Upper lobe of left lung (tissue), 6 donors: ENCODE measurements at places on chromosomes 11 and 22. TPM values are rescaled to one million over a fixed set of nuclear protein-coding genes. Genes with fewer than 3 reads are reported as not detected.

- no peaks in the 10 kb centered on the region for H3K27me3 ChIP-seq
- no peak overlapping the region for H3K27ac ChIP-seq
- H3K36me3 ChIP-seq = no peaks in the 10 kb centered on the region
- H3K4me1 ChIP-seq = no peaks in the 10 kb centered on the region
- H3K4me3 ChIP-seq = no peak overlapping the region
Observed at GRCh38 chr11:100329352-100329751, 357.7 kb upstream of the ARHGAP42 start.

DNA sequence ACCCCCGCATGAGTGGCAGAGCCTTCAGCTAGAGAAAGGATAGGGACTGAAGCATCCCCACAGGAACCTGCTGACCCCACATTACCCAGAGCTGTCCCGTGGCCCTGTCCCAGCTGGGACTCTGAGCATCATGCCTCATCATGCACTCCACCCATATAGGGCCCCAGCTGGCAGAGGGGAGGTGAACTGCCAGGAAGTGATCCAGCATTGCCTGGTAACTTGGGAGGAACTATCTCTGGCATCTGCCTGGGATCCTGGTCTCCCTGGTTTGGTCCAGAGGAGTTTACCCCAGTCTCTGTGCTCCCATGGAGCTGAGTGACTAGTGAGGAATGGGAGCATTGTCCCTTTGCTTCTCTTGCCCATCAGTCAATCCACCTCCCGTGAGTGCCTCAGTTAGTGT, 228.8 kb downstream of the GRIK4 start:
- no peak overlapping the region for H3K4me3 ChIP-seq
- DNase-seq = no peak
- H3K36me3 ChIP-seq = no peaks in the 10 kb centered on the region
- H3K27ac ChIP-seq = no peak overlapping the region
- no peaks in the 10 kb centered on the region for H3K27me3 ChIP-seq
- H3K4me1 ChIP-seq = no peaks in the 10 kb centered on the region

APOL5 gene
- total RNA-seq = not detected

DNA sequence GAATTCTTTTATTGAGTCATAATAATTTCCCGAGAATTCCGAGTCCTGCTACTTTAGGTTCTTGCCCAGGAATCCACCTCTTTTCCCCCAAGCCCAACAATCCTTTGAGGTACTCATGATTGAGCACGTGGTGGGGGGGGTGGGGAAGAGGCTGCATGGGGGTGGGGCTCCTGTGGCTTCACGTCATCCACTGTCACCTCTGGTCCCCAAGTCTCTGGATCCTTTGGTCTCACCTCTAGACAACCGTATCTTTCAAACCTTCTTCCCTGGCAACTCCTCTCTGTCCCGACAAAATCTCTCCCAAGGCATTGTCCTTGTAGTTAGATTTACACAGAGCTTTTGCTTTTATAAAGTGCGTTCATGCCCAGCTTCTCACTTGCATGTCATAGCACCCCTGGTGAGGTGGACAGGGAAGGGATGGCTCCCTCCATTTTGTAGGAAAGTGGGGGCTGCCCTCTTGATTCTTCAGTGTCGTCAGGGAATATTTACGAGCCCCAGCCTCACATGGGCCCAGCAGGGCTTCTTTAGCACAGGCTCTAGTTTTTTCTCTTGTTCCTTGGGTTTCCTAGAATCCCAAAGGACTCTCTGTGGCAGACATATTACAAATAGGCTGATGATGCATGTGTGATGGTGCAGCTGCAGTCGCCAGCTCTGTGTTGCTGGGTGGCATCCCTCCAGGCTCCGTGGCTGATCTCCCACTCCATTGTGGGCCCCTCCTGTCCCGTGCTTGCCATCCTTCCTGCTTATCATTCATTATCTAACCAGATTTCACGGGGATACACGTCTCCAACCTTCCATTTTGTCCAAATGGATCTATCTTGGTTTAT, 8.4 kb downstream of the UCP3 start:
- no peak overlapping the region for H3K27ac ChIP-seq
- H3K36me3 ChIP-seq = peaks cover 12% of the 10 kb centered on the region
- DNase-seq = no peak
- no peaks in the 10 kb centered on the region for H3K4me1 ChIP-seq
- H3K27me3 ChIP-seq = no peaks in the 10 kb centered on the region

CDON gene
- 4.0 TPM for total RNA-seq

CRACR2B gene
- total RNA-seq = 29.0 TPM

SEPTIN3 gene
- total RNA-seq = 1.3 TPM

- H3K4me3 ChIP-seq = no peak overlapping the region
- no peak for DNase-seq
- H3K27me3 ChIP-seq = no peaks in the 10 kb centered on the region
Observed at GRCh38 chr11:29645373-29645772, 371.5 kb downstream of the KCNA4 start.

GRCh38 chr11:117825538-117826189, 1.1 kb upstream of the FXYD2 start:
- peaks cover 51% of the 10 kb centered on the region for H3K4me1 ChIP-seq
- peak; percentile 14 for DNase-seq
- no peaks in the 10 kb centered on the region for H3K27me3 ChIP-seq
- H3K27ac ChIP-seq = peak overlapping the region; percentile 87
- H3K36me3 ChIP-seq = no peaks in the 10 kb centered on the region

DNA sequence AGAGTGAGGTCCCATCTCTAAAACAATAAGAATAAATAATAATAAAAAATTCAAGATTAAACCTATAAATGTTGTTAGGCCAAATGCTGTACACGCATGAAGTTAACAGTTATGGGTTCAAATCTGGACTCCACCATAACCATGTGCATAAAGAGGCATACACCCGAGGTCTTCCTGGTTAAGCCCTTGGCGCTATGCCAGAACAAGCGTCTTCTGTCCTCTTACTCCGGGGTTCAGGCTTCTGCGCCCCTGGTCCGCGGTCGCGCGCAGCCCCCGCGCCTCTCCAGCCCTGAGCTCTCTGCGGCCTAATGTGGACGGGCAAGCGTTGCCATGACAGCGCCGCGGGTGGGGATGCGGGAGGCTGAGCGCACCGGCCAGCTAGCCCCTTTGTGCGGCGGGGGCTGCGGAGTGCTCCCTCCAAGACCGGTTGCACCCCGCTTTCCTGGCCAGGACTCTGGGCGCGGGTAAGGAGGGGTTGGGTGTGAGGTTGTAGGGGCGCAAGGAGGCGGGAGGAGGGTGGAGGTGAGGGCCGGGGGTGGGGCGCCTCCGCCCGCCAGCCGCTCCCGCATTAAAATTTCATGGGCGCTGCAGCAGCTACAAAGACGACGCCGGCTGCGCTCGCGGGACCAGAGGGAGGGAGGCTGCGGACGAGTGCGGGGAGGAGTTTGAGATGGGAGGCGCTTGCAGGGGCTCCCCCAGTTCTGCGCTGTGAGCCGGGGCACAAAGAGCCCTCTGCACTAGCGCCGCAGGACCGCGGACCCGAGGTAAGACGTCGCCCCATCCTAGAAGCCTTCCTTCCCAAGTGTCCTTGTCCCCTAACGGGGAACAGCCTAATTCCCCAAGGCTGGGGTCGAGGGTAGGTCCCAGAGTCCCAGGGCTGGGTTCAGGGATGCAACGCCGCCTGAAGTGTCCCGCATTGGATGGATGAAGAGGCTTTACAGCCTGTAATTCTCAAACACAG, at the start of gene MIAT:
MIAT (plus strand) TSS at position 698 of the 961 bp plus-strand sequence.
- H3K4me1 ChIP-seq = peaks cover 26% of the 10 kb centered on the region
- no peak within 1 kb of the TSS for H3K27ac ChIP-seq
- peaks cover 17% of the 10 kb centered on the region for H3K27me3 ChIP-seq
- DNase-seq = peak; percentile 42
- H3K36me3 ChIP-seq = no peaks in the 10 kb centered on the region

DNA sequence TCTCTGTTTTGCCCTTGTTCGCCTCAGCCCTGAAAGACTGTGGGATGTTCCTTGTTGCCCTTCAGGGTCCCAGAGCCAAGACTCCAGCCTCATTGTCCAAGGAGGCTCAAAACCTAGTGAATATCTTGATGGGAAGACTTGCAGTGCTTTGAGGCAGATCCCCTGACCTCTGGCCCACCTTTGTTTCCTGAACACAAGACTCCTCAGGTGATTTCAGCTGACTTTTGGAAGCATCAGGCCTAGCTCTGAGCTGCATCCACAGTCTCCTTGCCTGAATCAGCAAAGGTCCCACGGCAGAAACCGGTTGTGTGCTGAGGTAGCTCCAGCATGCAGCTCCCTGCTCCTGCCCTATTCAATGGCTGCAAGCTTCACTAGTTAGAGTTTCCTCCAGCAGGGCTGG, 159.3 kb upstream of the B3GAT1 start:
- H3K4me3 ChIP-seq = no peak overlapping the region
- no peaks in the 10 kb centered on the region for H3K27me3 ChIP-seq
- H3K36me3 ChIP-seq = no peaks in the 10 kb centered on the region

DNA sequence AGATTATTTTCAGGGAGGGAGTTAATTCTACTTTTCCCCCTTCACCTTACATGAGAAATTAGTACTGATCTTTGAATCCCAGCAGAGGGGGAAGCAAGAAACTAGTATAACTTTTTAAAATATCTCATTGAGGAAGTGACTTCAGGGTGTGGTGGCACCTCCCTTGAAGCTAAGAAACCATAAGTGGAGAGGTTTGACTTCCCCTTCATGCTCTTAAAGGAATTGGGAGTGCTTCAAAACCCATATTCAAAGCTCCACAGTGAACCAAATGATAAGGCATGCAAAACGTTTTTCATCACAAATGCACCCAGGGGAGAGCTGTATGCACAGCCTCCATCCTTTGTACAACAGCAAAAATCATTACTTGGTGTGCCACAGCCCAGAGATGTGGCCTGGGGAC, 540 bp downstream of the MS4A14 start:
- H3K36me3 ChIP-seq = no peaks in the 10 kb centered on the region
- peak overlapping the region; percentile 35 for H3K27ac ChIP-seq
- no peaks in the 10 kb centered on the region for H3K4me1 ChIP-seq
- no peak for DNase-seq
- H3K4me3 ChIP-seq = no peak overlapping the region

DNA sequence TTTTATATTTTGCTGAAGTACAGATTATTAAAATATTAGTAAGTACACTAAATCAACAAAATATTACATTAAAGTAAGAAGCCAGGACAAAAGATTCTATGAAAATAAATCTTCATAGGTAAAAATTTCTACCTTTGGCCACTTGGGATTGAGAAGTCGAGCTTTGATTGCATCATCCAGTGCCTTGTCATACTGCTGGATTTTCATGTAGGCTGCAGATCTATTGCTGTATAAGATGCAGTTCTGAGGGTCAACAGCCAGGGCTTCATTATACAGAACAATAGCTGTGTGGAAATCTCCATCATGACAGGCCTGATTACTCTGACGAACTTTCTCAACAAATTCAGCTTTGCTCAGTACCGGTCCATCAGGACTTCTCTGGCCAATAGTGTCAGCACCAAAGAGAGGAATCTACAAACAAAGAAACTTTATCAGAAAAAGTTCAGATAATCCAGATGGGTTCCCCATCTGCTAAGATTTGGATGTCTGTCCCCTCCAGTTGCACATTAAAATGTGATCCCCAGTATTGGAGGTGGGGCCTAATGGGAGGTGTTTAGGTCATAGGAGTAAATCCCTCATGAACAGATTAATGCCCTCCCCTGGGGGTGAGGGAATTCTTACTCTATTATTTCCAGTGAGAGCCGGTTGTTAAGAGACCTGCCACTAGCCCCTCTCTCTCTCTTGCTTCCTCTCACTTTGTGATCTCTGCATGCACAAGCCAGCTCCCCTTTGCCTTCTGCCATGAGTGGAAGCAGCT, 50.0 kb downstream of the TTC28 start:
- H3K27ac ChIP-seq = no peak overlapping the region
- DNase-seq = no peak
- no peaks in the 10 kb centered on the region for H3K4me1 ChIP-seq
- no peak overlapping the region for H3K4me3 ChIP-seq
- H3K27me3 ChIP-seq = no peaks in the 10 kb centered on the region

- H3K27ac ChIP-seq = peak overlapping the region; percentile 7
- no peaks in the 10 kb centered on the region for H3K27me3 ChIP-seq
- peaks cover 3% of the 10 kb centered on the region for H3K4me1 ChIP-seq
- peak; percentile 87 for DNase-seq
- H3K36me3 ChIP-seq = no peaks in the 10 kb centered on the region
- H3K4me3 ChIP-seq = peak overlapping the region; percentile 24
Observed at GRCh38 chr22:36977947-36978660, 41.1 kb downstream of the TST start.

DNA sequence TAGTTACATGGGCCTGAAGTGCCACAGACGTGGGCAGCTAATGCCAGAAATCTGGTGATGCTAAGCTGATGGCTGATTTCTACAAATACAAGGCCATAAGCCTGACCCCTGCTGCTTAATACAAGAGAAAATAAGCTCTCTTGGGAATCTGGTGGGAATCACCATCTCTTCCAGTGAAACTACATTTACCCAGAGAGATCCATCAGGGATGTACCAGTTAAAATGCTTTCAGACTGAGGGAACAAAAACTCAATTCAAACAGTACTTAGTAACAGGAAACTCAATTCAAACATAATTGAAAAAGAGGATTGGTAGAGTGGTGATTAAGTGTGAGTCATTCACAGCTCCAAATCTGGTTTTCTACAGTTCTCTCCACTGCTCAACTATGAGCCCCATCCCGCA, 1.7 kb upstream of the CAVIN3 start:
- H3K36me3 ChIP-seq = no peaks in the 10 kb centered on the region
- peaks cover 40% of the 10 kb centered on the region for H3K4me1 ChIP-seq
- H3K27ac ChIP-seq = peak overlapping the region; percentile 98
- H3K27me3 ChIP-seq = no peaks in the 10 kb centered on the region
- H3K4me3 ChIP-seq = no peak overlapping the region

GRCh38 chr11:111601979-111602864, at the start of gene SIK2:
TSS of gene SIK2 (plus strand) at chr11:111602449. CDS start at chr11:111602564, 115 bp downstream.
- peaks cover 37% of the 10 kb centered on the region for H3K4me1 ChIP-seq
- peak; percentile 98 for DNase-seq
- H3K36me3 ChIP-seq = no peaks in the 10 kb centered on the region
- H3K27ac ChIP-seq = peak within 1 kb of the TSS; percentile 94

DNA sequence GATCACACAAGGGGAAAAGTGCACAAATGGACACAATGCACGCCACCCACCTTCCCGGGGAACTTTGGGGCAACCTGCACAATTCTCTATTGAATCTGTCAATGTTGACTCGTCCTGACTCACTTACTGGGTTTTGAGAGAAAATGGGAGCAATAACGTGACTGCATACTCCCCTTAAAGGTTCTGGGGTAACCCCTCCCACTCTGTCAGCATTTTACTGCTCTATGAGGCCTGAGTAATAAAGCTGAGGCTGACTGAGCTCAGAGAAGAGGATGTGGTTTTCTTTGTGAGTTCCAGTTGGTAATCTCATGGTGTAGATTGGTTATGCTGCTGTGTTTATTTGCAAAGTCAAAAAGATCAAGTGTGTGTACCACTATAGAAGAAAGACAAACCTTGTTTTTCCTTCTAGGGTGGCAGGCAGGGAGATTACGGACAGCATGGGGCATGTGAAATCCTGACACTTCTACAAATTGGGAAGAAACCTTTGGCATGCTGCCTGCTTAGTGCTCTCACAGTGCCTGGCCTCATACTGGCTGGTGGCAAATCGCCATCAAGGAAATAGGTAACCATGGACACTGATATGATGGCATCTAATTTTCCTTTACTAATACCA, 16.1 kb upstream of the APOA1 start:
- no peak for DNase-seq
- H3K36me3 ChIP-seq = peaks cover 48% of the 10 kb centered on the region
- no peak overlapping the region for H3K4me3 ChIP-seq

- H3K27ac ChIP-seq = peak overlapping the region; percentile 84
- H3K36me3 ChIP-seq = peaks cover 21% of the 10 kb centered on the region
- no peaks in the 10 kb centered on the region for H3K27me3 ChIP-seq
- DNase-seq = peak; percentile 97
- peaks cover 27% of the 10 kb centered on the region for H3K4me1 ChIP-seq
- H3K4me3 ChIP-seq = no peak overlapping the region
Observed at GRCh38 chr11:12248330-12248729, 129.0 kb upstream of the PARVA start.

DCDC1 gene
- total RNA-seq = 2.6 TPM
